ENCODE measurements at places on chromosomes 3 and 15. TPM values are rescaled to one million over a fixed set of nuclear protein-coding genes. Genes with fewer than 3 reads are reported as not detected.

BUB1B gene
- 157 TPM for total RNA-seq

RAD18 gene
- total RNA-seq = 5.9 TPM

DNA sequence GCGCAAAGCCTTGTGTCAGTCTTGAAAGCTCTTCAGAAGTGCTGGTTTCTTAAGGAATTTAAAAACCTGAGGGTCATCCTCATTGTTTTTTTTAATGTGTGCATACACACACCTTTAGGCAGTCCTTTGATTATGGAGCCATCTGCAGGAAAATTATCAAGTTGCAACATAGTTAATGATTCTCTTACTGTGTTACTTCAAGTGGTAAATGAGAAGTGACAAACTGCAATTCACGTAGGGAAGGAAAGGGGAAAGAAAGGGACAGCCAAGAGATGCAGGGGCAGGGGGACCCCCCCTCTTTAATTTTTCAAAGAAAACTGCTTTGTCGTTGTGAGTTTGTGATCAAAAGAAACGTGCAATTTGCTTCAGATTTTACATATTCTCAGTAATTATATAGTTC, 162.4 kb upstream of the CGNL1 start:
- DNase-seq = peak; percentile 77

DNA sequence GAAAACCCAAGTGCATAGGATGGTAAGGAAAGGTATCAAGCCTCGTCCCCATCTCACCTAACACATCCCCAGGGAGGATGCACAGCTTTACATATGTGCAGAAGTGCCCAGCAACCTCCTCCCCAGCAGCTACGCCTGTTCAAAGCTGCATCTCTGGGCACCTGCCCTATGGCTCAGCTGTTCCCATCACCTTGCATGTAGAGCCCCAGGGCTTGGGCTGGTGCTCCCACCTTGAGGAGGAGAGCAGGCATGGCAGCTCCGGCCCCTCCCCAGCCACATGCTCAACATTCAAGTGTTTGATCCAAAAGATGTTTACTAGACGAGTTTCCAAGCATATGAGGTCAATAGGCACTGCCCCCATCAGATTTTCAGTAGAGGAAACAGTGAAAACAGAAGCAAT, 173.5 kb downstream of the ATP10A start:
- DNase-seq = no peak

KNG1 gene
- not detected for total RNA-seq

- DNase-seq = no peak
Measured at GRCh38 chr3:101423984-101424888, 88.8 kb downstream of the SENP7 start.

DNA sequence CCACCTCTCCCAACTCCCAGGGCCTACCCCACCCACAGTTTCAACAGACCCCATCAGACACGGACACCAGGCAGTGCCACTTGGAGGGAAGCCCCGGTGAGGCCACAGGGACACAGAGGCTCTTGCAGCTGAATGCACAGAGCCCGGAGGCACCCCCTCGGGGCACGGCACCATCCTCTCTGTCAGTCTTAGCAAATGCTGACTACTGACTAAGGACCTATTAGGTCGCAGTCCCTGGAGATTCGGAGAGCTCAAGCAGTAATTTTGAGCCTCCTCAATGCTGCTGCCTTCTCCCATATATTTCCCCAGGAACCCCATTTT, 79.9 kb downstream of the VGLL4 start:
- no peak for DNase-seq

FETUB gene
- not detected for total RNA-seq
